Natural killer cell treated with Interleukin-12 subunit alpha and Interleukin-12 subunit beta and Interleukin-15 and Interleukin-18, amount 100 ng/mL, for 72 hours (primary cell): ENCODE measurements at places on chromosomes 1 and 21. TPM values are rescaled to one million over a fixed set of nuclear protein-coding genes. Genes with fewer than 3 reads are reported as not detected.

The FOXE3 gene
- not detected for total RNA-seq

The PTPRF gene
- 1.3 TPM for total RNA-seq

The GCSAML gene
- total RNA-seq = 0.57 TPM

The TRIM67 gene
- not detected for total RNA-seq

The PIGR gene
- total RNA-seq = 0.08 TPM

The CYP4A22 gene
- not detected for total RNA-seq

DNA sequence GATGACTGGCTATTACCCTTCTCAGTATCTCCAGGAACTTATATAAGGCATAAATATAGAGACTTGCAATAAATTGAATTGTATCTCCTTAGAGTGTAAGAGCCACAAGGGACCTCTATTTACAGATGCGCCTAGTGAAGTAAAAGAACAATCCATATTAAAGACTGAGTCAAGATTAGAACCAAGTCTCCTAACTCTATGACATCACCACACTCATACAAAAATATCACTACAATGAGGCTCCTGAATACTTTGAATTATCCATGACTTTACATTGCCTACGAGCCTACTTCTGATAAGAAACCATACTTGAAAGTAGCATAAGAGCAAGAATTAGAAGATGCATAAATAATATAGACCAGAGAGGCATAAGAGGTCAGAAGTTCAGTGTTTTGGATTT, 18.8 kb downstream of the DPYD start:
- H3K36me3 ChIP-seq = peaks cover 9% of the 10 kb centered on the region
- H3K27me3 ChIP-seq = no peaks in the 10 kb centered on the region
- DNase-seq = no peak
- H3K27ac ChIP-seq = peak overlapping the region; percentile 38
- peak overlapping the region; percentile 7 for H3K4me3 ChIP-seq

DNA sequence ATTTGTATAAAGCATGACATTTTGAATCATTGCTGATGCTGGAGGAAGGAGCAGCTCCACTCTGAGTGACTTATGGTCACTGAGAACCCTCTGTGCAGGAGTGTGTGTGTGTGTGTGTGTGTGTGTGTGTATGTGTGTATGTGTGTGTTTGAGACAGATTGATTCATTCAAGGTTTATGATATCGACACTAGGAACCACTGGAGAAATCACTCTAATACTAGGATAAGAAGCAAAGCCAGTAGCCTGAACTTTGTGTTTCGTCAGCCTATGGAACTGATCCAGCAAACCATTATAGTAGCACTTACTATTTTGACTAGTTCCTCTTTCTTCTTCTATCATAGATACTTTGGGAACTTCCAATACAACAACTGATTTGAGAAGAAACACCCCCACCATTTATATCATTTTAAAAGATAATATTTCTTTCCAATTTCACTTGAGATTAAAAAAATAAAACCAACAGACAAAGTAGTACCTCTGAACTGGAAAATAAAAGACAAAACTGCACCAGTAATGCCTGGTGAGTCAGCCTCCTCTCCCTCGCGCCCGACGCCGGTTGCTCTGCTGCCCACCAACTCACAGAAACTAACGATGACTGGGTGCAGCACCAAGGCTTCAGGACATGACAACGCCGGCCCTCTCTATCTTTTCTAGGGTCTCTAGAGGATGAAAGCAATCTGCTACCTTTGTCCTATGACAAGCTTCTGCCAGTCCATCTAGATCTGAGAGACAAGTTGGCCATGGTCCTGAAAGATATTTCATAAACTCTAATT, 20.9 kb downstream of the SLAMF1 start:
- peak overlapping the region; percentile 90 for H3K4me3 ChIP-seq
- H3K4me1 ChIP-seq = peaks cover 78% of the 10 kb centered on the region
- DNase-seq = no peak
- no peaks in the 10 kb centered on the region for H3K27me3 ChIP-seq

GRCh38 chr1:97482022-97482421, 438.8 kb downstream of the DPYD start:
- no peak overlapping the region for H3K4me3 ChIP-seq
- no peak for DNase-seq
- no peaks in the 10 kb centered on the region for H3K4me1 ChIP-seq
- no peaks in the 10 kb centered on the region for H3K27me3 ChIP-seq

DNA sequence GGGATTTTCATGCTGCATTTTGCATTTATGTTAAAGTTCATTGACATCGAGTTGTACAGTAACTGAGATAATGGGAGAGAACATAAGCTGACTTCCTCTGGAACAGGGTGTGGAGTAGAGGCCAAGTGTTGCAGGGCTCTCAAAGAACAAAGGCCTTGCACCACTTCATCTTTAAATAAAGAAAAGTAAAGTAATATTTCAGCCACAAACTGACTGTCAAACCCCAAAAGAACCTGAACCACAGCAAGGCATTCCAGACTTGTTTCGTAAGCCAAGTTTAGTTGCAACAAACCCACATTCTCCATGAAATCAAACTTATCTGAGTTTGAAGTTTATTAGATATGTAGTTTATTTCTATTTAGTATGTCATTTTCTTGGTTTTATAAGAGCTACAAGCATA, 19.1 kb upstream of the HMGCS2 start:
- no peak overlapping the region for H3K4me3 ChIP-seq
- DNase-seq = no peak
- H3K36me3 ChIP-seq = no peaks in the 10 kb centered on the region
- H3K4me1 ChIP-seq = peaks cover 4% of the 10 kb centered on the region
- no peak overlapping the region for H3K27ac ChIP-seq

GRCh38 chr21:34912022-34912945, 136.8 kb downstream of the RUNX1 start:
- no peaks in the 10 kb centered on the region for H3K27me3 ChIP-seq
- H3K27ac ChIP-seq = peak overlapping the region; percentile 91
- H3K4me3 ChIP-seq = peak overlapping the region; percentile 10
- no peaks in the 10 kb centered on the region for H3K36me3 ChIP-seq

DNA sequence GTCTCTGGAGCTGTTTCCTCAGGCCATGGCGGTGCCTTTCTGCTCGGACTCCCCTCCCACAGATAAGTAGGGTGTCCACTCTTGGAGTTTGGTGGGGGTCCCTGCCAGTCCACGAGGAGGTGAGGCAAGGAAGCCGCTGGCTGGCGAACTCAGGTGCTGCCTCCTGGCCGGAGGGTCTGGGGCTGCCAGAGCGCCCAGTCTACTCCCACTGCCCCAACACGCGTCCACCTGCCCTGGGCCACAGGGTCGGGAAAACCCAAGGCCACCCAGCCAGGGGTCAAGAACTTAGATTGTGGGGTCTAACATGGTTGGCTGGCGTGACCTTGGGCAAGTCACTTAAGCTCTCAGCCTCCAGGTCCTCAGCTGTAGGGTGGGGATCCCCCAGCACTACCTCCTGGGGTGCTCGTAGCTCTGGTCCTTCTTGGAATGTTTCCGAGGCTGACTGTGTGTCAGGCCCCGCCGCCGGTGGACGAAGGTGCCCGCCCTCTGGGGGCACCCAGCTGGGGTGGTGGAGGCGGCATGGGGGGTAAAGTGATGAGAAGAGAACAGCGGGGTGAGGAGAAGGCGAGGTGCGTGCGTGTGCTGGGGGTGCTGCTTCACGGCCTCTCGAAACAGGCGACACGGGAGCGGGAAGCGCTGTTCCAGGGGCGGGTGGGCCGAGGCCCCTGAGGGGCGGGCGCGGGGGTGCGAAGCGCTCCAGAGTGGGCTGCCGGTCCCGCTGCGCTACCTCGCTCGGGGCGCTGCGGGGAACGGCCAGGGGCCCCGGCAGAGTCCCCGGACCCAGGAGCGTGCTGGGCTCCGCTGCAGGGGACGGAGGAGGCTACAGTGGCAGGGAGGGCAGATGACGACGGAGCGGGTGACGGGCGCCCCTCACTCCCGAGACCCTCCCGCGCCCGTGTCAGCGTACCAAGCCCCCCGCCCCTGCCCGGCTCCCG, 1.2 kb downstream of the SH2D5 start:
- peaks cover 22% of the 10 kb centered on the region for H3K4me1 ChIP-seq
- no peaks in the 10 kb centered on the region for H3K36me3 ChIP-seq
- no peak overlapping the region for H3K27ac ChIP-seq
- H3K4me3 ChIP-seq = peak overlapping the region; percentile 73
- H3K27me3 ChIP-seq = peaks cover 16% of the 10 kb centered on the region

DNA sequence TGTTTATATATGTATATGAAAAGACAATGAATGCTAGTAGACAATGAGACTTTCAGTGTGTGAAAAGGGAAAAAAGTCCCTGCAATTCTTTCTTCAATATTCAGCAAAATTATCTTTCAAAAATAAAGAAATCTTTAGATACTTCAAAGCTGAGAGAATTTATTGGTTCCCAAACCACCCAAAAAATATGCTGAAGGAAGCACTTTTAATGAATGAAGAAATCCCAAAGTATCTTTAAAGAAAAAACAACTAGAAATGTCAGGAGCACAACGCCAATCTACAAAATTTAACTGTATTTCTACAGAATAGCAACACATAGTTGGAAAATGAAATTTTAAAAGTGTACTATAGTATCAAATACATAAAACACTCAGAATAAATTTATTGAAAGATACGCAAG, 142.3 kb upstream of the CHRM3 start:
- H3K36me3 ChIP-seq = no peaks in the 10 kb centered on the region
- H3K27me3 ChIP-seq = no peaks in the 10 kb centered on the region
- no peak overlapping the region for H3K27ac ChIP-seq
- no peaks in the 10 kb centered on the region for H3K4me1 ChIP-seq
- no peak for DNase-seq
- H3K4me3 ChIP-seq = no peak overlapping the region

DNA sequence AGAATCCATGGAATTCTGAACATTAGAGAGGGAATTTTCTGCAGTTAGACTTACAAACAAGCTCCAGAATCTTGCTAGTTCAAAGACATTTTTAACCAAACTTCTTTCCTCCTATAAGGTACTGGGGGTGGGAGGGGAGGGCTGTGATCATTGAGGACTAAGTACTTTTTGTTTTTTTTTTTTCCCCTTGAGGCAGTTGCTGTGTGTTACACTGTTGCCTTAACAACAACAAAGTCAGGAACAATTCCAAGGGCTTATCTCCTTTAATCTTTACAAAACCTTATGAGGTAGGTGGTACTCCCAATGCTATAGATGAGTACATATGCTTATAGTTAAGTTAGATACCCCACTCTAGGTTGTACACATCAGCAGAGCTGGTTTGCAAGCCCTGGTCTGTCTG, 62.9 kb downstream of the PPP1R12B start:
- no peaks in the 10 kb centered on the region for H3K4me1 ChIP-seq
- no peak overlapping the region for H3K4me3 ChIP-seq
- no peaks in the 10 kb centered on the region for H3K36me3 ChIP-seq

DNA sequence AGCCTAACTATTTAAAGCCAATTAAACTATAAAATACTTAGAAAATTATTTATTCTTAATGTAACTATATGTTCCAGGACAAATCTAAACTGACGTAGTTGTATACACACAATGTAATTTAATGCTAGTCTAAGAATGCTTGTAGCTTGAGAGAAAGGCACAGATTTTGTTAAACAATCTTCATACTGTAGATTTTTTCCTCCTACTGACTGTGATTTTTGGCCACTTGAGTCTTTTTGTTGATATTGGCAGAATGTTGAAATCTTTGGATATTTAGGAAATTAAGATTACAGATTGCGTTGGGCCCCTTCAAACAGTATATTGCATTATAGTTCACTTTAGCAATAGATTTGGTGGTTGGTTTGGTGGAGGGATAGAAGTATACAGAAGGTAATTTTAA, 40.5 kb downstream of the ATF3 start:
- no peaks in the 10 kb centered on the region for H3K4me1 ChIP-seq
- H3K4me3 ChIP-seq = no peak overlapping the region
- H3K27me3 ChIP-seq = peaks cover 10% of the 10 kb centered on the region
- DNase-seq = no peak

- no peaks in the 10 kb centered on the region for H3K27me3 ChIP-seq
- no peak overlapping the region for H3K4me3 ChIP-seq
- no peak for DNase-seq
- no peaks in the 10 kb centered on the region for H3K36me3 ChIP-seq
Observed at GRCh38 chr1:202599669-202600431, 110.4 kb downstream of the SYT2 start.

- H3K36me3 ChIP-seq = no peaks in the 10 kb centered on the region
- H3K27me3 ChIP-seq = peaks cover 35% of the 10 kb centered on the region
- H3K4me3 ChIP-seq = no peak overlapping the region
- no peak for DNase-seq
- no peak overlapping the region for H3K27ac ChIP-seq
- H3K4me1 ChIP-seq = no peaks in the 10 kb centered on the region
Observed at GRCh38 chr1:51115714-51116404, 13.8 kb downstream of the C1orf185 start.

GRCh38 chr1:213089924-213090677, 39.1 kb downstream of the RPS6KC1 start:
- peak overlapping the region; percentile 86 for H3K27ac ChIP-seq
- peaks cover 26% of the 10 kb centered on the region for H3K4me1 ChIP-seq
- DNase-seq = no peak

DNA sequence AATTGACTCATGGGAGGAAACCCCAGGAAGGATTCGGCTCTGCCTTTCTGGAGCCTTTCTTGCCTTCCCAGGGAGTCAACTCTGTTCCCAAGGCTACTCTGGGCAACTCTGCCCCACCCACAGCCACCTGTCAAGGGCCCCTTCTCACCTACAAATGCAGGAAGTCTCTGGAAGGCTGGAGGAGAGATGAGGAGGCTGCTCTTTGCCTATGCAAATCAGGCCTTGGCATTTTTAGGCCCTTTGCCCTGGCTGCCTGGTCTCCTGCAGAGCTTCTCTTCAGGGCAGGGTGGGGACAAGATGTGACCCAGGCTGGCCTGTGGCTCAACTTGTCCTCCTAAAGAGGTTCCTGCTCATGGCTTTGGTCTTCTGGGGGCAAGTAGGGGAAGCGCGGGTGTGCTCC, 5.4 kb downstream of the SLC6A9 start:
- no peak for DNase-seq
- no peak overlapping the region for H3K4me3 ChIP-seq
- H3K27ac ChIP-seq = no peak overlapping the region
- no peaks in the 10 kb centered on the region for H3K27me3 ChIP-seq
- H3K4me1 ChIP-seq = peaks cover 15% of the 10 kb centered on the region

DNA sequence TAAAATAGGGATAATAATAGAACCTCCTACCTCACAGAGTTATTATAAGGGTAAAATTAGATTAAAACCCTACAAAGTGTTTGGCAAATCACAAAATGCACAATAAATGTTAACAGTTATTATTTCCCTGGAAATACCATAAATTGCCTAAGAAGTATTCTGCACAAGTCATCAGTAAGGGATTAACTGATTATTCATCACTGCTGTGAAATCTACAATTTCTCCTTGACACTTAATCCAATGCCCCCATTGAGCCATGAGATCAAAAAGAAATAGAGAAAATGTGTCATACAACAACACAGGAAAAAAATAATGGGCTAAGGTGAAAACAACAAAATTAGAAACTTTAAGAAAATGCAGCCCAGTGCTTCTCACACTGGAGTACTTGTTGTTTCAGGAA, 6.7 kb upstream of the SEC16B start:
- no peak for DNase-seq
- no peaks in the 10 kb centered on the region for H3K36me3 ChIP-seq
- H3K27me3 ChIP-seq = no peaks in the 10 kb centered on the region
- no peak overlapping the region for H3K27ac ChIP-seq
- no peaks in the 10 kb centered on the region for H3K4me1 ChIP-seq
